ENCODE measurements at places on chromosomes 1 and 21.
A peak's percentile ranks its signal among the peaks of the same experiment; 100 is the strongest.

- DNase-seq, result no peak
Observed at GRCh38 chr1:165639821-165640623, 9.0 kb downstream of the MGST3 start.

GRCh38 chr1:189681252-189681919, 796.3 kb downstream of the BRINP3 start:
- no peak for DNase-seq

GRCh38 chr1:217721692-217722091, 90.5 kb downstream of the SPATA17 start:
- DNase-seq, result no peak

GRCh38 chr1:100896481-100896982, 642 bp downstream of the SLC30A7 start:
- peak; percentile 47 for DNase-seq

- peak; percentile 47 for DNase-seq
Observed at GRCh38 chr1:59595774-59596173, 219.0 kb upstream of the HOOK1 start.

DNA sequence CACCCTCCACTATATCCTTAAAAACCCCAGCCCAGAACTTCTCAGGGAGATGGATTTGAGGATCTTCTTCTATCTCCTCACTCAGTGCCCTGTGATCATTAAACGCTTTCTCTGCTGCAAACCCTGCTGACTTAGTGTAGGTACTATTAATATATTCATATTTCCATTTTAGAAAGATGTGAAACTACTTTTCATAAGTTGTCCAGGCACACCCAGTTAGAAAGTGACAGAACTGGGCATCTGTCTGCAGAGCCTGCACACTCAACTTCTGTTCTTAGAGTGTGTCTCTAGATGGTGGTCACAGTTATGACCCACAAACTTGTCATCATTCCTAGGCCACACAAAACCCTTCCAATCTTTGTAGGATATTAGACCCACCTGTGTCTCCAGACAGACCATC, 55.0 kb downstream of the FCRL5 start:
- DNase-seq, result no peak

- DNase-seq, result no peak
Observed at GRCh38 chr1:244920911-244921761, 56.8 kb upstream of the HNRNPU start.

DNA sequence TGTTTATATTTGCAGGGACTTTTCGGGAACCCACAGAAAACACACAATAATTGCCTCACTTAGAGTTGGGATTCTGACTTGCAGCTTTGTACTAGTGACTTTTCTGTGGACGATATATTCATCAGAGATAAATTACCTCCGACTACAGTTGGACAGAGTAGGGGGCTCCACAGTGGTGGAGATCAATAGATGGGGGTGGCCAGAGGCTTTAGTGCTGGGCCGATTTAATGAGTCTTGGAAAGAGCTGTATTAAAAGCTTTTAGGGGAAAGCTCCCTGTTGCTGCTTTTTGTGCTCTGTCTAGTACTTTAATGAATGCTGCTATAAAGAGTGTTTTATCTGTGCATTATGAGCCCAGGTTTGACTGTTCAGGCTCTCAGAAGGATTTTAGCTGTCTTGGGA, 359.2 kb upstream of the DPYD start:
- DNase-seq, result no peak

DNA sequence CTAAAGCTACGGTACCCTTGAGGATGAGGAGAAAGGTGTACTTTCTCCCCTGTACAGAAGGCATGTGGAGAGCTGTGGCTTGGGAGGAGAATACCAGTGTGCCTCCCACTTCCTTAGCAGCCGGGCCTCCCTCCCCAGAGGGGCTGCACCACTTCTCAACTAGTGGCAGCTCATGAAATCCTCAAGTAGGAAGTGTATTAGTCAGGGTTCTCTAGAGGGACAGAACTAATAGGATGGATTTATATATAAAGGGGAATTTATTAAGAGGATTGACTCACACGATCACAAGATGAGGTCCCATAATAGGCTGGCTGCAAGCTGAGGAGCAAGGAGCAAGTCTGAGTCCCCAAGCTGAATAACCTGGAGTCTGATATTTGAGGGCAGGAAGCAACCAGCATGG, 53.1 kb upstream of the PPP2R5A start:
- no peak for DNase-seq

DNA sequence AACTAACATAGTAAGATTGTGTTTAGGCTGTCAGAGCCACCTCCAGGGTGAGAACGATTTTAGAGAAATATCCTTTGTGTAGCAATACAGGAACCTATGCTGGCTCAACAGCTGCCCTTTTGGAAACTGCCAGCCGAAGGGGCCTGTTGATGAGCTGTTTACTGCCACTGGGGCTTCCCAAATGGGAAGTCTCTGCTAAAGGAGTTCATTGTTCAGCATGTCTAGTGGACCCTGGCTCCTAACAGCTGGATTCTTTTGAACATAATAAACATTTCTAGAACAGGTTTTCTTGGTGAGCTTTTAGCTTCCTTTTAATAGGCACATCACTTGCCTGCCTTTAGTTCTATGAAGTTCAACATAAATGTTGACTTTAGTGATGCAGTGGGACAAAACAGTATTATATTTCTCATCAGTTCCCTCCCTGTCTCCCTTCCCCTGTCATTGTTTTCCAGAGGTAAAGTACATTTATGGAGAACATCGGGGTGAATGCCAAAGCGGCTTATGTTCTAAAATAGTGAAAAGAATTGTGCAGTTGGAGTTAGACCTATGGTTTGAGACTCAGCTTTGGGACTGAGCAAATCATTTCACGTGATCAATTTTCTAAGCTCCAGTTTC, 57.4 kb downstream of the UCK2 start:
- DNase-seq, result peak; percentile 42

DNA sequence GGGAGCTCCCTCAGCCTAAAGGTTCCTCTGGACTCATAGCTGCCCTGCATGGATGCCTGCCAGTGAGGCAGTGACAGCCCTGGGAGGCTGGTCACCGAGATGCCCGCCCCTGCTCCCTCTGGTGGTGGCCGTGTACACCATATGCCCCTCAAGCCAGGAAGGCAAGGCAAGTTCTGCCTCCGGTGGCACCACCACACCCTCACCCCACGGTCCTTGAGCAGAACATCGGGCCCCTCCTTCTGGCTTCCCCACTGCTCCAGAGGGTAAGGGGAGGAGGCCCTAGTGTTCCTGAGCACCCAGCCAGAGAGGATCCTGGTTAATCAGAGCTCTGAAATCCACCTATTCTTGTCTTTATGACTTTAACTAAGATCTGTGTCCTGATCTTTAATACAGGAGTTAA, 1.5 kb upstream of the S100A14 start:
- peak; percentile 80 for DNase-seq

- DNase-seq, result no peak
Observed at GRCh38 chr1:2632561-2633361, at the start of gene MMEL1. Gene MMEL1, minus strand, starts transcription at chr1:2633016. Its CDS starts 3,532 bp downstream, at chr1:2629484.

DNA sequence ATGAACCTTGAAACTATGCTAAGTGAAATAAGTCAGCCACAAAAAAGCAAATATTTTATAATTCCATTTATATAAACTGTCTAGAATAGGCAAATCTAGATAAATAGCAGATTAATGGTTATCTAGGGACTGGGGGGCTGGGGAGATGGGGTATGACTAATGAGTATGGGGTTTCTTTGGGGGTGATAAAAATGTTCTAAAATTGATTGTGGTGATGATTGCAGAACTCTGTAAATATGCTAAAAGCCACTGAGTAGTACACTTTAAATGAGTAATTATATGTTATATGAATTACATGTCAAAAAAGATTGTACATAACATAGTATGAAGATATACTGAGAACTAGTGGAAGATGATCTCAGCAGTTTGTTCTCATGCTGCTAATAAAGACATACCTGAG, 675.0 kb downstream of the KIF26B start:
- no peak for DNase-seq

- DNase-seq, result no peak
Observed at GRCh38 chr1:9311029-9311428, 18.3 kb downstream of the SPSB1 start.

DNA sequence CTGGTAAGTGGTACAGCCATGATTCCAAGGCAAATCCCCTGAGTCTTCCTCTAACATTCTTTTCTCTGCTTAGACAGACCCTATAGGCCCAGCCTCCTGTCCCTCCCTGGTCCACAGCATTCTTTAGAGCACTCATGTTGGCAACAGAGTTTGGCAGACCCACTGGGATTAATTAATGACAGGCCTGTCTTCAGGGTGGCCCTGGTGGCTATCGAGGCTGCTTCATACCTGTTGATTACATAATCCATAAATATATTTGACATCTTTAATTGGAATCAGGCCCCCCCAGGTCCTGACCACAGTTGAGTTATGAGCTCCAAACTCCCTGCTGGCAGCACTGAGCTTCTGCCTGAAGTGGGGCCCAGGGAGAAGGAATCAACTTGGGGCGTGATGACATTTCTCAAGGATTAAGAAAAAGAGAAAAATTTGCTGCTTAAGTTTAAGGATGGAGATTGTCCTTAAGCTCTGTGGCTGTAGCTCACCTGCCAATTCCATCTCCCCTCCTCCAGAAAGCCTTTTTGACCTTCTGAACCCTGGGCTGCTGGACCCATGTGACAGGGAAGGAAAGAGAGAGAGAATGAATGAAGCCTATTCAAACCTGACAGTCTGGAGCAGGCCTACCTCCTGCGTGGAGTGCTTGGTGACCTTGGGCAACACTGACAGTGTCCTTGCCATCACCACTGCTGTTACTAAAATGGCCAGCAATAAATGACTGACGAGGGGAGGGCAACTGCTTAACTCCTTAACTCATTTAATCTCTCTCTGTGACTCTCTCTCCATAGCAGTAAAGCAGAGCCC, 156.6 kb downstream of the TRABD2B start:
- no peak for DNase-seq

GRCh38 chr1:11650331-11650991, 3.8 kb downstream of the FBXO2 start:
- DNase-seq, result peak; percentile 82

- DNase-seq, result no peak
Observed at GRCh38 chr1:98133131-98133530, 212.3 kb upstream of the DPYD start.

DNA sequence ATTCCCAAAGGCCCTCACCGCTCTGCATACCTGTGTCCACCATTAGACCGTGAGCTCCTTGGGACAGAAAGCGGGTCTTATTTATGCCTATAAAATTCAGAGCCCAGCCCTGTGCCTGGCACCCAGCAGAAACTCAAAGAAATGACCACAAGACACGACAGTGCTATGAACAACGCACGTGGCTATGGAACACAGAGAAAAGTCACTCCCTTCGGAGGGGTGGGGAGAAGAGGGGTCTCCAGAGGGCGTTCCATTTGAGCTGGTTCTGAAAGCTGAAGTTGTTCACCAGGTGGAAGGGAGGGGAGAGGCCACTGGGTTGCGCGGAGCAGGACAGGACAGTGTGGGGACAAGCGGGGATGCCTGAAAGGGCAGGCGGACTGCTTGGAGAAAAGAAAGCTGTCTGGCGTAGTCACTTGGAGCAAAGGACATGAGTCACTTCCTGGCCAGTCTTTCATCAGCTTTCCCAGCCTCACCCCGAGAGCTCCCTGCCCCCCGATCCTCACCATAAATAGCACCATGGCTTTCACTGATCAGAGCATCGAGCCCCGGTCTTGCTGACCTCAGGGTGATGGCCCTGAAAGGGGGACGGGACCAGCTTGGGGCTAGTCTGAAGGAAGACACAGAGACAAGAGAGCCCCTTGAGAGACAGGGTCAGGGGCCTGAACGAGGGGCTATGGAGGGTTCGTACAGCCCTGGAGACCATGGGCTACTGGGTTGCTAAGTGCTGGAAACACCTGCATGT, 28.5 kb downstream of the ECE1 start:
- peak; percentile 94 for DNase-seq

- DNase-seq, result no peak
Observed at GRCh38 chr1:235938709-235939479, 72.2 kb upstream of the LYST start.

DNA sequence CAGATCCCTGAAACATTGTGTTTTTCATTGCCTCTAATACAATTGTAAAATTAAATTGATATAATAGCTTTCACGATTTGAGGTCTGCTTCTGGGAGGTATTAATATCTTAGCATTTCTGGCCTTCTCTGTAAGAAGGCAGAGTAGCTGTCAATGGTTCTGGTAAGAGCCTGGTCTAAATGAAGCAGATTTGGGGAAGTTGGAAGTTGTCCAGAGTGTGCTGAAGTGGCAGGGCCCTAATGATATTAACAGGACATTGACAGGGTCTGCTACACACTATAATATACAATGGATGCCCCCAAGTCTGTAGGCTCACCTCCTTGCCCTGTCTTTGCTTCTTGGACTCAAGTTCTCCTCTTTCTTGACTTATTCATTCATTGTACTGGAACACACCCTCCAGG, 99.5 kb downstream of the C4BPA start:
- no peak for DNase-seq

DNA sequence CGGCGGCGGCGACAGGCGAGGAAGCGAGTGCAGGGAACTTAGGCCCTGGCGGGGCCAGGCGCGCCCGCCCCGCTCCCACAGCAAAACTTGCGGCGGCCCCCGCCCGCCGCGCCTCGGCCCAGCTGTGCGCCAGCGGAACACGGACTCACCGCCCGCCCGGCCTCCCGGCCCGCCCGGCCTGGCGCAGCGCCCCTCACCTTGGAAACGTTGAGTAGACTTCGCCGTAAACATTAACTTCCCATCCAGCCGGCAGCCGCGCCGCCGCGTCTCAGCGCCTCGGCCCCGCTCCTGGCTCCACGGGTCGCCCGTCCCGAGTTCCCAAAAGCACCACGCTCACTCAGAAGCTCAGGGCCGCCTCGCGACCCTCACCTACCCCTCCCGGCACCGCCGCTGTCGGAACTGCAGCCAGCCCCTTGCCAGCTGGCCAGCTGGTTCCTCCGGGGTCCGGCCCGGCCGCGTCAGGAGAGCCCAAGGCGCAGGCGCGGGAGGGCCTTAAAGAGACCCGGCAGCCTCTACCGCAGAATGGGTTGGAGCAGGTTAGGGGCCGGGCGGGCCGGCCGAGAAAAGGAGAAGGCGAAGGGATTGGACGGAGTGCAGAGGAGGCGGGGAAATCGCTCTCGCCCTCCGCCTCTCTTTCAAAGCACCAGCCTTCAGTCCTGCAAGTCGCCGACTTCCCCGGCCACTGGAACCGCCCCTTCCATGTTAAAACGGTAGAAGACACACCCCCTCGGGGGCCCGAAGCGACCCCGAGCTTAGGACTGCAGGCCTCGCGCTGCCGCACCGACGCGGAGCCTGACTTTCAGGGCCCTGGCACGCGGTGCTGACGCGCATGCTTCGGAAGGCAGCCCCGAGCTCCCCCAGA, at the start of gene EVI5:
Gene EVI5, minus strand, starts transcription at position 470 of the 862 bp plus-strand sequence. CDS start 48,562 bp downstream, outside the sequence.
- peak; percentile 89 for DNase-seq

- DNase-seq, result no peak
Observed at GRCh38 chr1:59317343-59317742, 20.4 kb downstream of the FGGY start.

GRCh38 chr1:11568687-11569086, 85.5 kb downstream of the FBXO2 start:
- DNase-seq, result no peak

- DNase-seq, result no peak
Observed at GRCh38 chr1:30445449-30445848, 277.9 kb downstream of the MATN1 start.

GRCh38 chr1:161910604-161911003, 113.1 kb downstream of the OLFML2B start:
- no peak for DNase-seq

- no peak for DNase-seq
Observed at GRCh38 chr1:234870020-234870981, 258.3 kb downstream of the TOMM20 start.

- no peak for DNase-seq
Observed at GRCh38 chr1:56070601-56071000, 508.8 kb downstream of the PLPP3 start.

Data from kidney capillary endothelial cell (primary cell).